ENCODE measurements at places on chromosomes 3 and 15.

DNA sequence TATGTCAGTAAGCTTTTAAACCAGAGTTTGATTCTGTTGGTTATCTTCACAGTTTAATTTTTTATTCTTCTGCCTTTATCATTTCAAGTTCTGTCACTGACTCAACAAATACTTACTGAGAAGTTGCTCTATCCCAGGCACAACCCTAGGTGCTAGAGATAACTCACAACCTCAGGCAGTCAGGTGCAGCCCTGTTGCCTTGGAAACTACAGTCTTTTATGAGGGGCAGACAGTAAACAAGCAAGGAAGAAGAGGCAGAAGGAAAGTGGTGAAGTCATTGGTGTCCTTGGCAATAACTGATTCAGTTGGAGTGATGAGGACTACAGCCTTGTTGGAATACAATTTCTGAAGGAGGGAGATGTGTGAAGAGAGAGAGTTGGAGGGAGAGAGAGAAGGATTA is 142.1 kb upstream of the LRTM1 start:
- DNase-seq, result no peak

GRCh38 chr3:126316031-126316461 is 41.2 kb downstream of the KLF15 start:
- no peak for DNase-seq

DNA sequence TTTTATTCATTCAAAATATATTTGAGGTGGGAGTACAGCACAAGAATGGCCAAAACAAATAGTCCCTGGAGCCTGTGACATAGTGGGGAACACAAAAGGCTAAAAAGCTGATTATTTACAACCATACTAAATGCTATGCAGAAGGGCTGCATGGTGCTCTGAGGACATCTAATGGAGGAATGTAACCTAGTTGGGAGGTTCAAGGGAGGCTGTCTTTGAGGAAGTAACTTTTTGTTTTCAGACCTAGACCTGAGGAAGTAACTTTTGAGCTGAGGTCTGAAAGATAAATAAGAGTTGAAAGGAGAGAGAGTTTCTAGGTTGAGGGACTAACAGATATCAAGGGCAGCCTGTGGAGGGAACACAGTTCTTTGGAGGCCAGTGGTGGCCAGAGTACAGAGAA is 34.8 kb upstream of the RASA2 start:
- DNase-seq, result no peak

GRCh38 chr15:23924686-23925085 is 237.6 kb upstream of the NDN start:
- no peak for DNase-seq

DNA sequence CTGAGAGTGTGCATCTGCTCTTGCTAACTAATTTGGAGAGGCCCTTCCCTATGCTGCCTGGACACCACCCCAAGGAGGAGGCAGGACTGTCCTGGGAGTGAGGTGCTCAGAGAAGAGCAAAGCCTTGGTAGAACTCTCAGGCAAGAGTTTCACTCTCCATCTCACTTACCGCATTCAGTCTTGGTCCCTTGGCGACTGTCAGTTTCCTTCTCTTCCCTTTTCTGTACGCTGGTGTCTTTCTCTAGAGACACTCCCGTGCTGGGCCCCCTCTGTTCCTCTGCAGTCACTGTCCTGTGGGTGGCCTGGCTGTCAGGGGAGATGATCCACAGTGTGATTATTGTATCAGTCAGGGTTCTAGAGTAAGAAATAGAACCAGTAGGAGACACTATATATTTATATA is 44.0 kb downstream of the IDH2 start:
- no peak for DNase-seq
